ENCODE measurements at places on chromosomes 2 and 18.

GRCh38 chr2:110999626-111000025 is 121.1 kb upstream of the BCL2L11 start:
- DNase-seq: no peak

GRCh38 chr18:28690836-28691495 is 514.0 kb upstream of the CDH2 start:
- no peak for DNase-seq

DNA sequence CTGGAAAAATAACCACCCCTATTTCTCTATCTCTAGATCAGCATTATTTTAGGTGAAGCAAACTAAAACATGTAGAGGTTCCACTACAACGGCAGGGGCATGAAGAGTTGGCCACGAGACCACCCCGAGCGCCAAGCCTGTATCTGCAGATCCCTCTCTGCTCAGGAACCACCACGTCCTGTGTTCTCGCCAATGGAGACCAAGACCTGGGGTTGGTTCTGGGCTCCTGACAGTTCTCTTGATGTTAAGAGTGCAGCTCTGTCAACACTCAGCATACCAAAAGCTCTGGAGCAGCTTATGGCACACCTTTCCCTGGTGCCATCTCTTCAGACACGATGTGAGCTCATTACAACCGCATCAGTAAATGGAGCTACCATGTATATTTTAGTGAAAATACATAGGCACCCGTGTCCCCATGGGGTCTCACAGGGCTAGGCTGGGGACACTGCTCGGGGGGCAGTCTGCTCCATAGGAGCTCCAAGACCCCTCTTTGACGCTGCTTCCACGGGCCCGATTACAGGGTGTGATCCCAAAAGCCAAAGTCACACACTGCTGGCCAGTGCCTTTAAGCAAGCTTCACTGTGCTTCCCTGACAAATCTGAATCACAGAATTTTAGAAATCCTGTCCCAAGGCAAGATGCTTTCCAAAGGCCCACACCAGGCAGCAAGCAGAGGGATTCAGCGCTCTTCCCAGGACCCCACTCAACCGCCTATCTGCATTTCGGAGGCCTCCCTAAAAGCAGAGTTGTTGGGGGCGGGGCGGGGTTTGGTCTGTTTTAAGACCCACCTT is 72.2 kb downstream of the EMILIN2 start:
- DNase-seq: no peak

DNA sequence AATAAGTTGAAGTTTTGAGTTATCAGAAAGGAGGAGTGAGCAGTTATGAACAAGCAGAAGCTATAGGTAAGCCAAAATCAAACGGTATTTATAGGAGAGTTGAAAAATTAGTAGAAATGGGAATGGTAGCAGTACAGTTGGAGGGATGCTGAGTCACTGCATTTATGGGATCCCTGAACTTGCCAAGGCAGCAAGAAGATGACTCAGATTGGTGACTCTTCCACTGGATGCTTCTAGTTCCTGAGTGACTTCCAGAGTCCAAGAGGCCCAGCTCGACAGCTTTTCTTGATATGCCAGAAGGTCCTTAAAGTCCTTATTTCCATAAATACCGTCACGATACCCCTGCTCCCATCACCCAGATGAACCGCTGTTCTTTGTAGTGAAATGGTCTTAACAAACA is 31.1 kb upstream of the ACTR3 start:
- no peak for DNase-seq

GRCh38 chr2:160479269-160479668 is 14.3 kb downstream of the RBMS1 start:
- no peak for DNase-seq

GRCh38 chr2:197498235-197498936 is 1.3 kb downstream of the HSPD1 start:
- no peak for DNase-seq

- DNase-seq: no peak
Measured at GRCh38 chr18:22639026-22639463, 221.3 kb upstream of the CTAGE1 start.

GRCh38 chr2:232528746-232529460 is 2.9 kb downstream of the CHRND start:
- DNase-seq: no peak

DNA sequence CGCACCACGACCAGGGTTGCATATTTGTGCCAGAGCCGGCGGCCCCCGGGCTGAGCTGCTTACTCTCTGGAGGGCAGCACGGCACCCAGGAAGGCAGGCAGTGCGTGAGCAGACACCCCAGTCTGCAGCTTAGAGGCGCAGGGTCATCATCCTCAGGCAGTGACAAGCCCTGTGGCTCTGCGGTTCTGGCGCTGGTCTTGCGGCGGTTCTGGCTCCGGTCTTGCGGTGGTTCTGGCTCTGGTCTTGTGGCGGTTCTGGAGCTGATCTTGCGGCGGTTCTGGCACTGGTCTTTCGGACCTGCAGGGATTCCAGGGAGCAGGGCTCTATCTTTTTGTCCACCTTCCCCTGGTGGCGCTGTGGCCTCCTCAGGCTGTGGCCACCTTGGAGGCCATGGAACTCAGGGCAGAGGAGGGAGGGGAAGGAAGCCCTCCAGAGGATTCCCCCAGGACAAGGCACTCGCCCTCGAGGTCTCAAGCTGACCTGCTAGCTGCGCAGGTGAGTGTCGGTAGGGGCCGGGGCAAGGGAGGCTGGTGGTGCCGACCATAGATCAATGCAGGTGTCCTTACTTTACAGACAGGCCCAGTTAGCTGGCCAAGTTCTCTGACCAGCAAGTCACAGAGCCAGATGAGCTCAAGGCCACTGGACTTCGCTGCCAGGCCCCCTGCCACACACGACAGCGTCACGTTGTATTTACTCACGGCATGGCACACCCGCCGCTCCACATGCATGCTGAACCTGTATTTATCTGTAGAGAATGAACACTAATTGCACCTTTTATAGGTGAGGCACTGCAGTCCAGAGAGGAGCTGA is 14.9 kb downstream of the ESPNL start:
- no peak for DNase-seq

DNA sequence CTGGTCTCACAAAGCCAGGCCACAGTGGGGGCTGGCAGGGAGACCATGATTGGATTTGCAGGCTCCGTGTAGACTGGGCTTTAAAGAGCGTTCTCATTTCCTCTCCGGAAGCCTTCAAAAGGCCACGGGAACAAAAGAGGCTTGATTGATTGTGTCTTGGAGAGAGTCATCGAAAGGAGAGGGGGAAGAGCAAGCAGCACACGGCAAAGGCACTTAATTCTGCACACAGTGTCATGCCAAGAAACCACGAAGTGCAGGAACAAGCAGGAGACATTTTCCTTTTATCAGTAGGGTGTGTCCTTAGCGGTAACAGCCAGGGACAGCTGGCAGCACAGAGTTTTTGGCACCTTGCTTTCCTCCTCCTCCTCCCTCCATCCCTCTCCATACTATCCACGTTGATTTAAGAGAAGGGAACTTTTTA is 47.7 kb downstream of the GLI2 start:
- DNase-seq: no peak

DNA sequence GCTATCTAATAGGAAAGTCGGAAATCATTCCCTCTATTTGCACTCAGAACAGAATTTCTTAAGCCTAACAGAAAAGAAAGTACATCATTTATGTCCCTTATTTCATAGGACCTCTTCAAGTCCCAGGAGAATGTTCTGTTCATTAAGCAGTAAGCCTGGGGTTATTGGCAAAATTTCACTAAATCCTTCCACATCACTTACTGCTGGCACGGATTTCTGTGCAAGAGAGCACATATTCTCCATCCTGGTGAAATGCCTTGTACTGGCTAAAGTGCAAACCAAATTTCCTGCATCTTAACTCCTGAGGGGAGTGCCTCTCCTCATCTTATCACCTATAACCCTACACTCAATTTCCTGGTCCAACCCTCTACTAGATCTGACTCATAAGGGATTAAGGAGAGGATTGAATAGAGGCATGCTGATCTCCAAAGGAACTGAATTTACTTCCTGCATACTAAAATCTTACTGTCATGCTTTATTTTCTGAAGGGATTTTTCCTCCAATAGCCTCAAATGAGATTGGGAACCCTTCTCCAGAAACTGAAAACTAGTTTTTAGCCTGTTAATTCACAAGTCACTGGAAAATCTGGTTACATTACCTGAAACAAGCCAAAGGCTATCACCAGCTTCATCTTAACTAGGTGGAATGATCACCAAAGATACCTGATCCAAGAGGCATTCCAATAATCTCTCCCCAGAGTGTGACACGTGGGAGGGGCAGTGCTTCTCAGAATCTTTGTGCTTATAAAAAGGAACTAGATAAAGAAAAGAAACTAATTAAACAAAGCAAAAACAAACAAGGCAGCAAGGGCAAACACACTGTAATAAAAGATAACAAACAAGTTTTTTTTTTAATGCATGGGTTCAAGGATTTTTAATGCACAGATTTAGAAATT is 311.1 kb downstream of the NR4A2 start:
- no peak for DNase-seq

GRCh38 chr2:172763079-172763478 is 27.4 kb downstream of the RAPGEF4 start:
- DNase-seq: no peak

DNA sequence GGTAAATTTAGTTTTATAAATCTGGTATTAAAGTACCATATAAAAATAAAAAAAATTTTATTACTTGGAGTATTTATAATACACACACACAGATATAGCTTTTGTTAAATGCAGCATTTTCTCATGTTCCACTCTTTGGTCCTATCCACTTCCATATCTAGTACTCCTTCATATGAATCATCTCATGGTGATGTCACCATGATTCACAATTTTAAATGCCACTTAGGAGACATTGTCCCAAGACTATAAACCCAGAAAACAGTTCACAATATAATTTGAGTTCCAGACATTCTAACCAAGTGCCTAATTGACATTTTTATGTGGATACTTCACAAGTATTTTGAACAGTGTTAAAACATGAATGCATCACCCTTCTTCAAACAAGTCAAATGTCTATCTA is 1398.3 kb downstream of the DSC3 start:
- DNase-seq: no peak

DNA sequence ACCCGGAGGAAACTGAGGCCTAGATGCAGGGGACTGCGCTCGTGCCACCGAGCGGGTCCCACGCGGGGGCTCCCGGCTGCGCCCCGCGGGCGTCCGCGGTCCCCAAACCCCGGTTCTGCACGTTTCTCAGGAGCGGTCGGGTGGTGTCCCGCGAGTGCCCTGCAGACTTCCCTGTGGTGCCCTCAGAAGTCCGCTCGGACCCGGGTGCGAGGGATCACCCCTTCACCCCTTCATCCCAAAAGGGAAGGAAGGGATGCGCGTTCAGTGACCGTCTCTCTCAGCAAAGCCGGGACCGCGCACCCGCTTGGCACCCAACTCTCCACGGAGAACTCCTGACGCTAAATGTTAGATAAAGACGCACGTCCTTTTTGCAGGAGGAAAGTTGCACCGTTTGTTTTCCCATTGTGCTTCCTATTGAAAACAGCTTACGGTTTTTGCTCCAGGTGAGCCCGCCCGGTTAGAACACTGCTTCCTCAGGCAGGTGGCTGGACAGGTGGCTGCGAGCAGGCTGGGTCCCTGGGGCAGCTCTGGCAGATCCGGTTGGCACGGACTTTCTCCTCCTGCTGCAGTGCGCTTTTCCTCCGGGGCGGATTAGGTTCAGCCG is 779 bp downstream of the DGKD start:
- no peak for DNase-seq

DNA sequence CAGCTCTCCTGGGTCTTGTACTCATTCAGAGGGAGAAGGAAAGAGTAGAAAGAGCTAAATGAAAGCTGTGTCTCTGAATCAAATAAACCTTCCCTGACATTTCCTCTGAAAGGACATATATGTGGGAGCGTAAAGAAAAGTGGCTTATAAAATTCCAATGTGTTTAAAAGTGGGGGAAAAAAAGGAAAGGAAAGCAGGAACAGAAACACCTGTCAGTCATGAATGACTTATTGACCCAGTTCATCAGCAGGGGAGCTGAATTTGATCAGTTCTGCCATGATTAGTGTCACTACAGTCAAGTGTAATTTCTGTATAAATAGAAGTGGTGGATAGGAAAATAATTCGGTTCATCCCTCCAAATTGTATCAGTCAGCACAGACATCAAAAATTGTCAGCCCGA is 382.5 kb downstream of the ERBB4 start:
- DNase-seq: no peak

DNA sequence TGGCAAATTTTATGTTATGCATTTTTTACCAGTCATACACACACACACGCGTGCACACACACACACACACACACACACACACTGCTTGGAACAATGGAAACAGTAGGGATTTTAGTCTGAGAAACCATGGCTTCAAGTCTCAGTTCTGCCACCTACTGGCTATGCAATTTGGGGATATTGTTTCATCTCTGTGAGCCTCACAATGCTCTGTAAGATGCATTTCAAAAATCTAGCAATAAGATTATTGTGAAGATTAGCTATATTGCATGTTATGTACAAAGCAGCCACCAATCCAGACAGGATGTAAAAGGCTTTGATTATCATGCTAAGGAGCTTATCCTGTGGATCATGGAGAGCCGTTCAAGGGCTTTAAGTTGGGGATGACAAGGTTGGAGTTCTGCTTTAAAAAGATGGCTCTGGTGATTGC is 401.4 kb downstream of the NBAS start:
- no peak for DNase-seq

DNA sequence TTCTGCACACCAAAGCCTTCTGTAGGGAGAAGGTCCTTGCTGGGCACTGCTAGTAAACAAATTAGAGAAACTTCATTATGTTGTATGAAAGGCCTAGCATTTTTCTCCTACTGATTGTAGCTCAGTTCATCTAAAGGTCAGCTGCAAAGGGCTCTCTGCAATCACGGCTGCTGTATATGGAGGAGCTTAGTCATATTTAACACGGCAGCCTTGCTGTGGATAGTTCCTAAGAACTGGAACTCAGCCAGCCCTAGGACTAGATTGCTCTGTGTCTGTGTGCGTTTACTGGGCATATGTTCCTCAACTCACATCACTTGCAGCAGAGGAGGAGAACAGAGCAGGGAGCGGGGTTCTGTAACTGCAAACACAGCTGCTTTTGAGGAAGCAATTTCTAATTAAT is 1103.9 kb upstream of the KLHL29 start:
- DNase-seq: no peak

DNA sequence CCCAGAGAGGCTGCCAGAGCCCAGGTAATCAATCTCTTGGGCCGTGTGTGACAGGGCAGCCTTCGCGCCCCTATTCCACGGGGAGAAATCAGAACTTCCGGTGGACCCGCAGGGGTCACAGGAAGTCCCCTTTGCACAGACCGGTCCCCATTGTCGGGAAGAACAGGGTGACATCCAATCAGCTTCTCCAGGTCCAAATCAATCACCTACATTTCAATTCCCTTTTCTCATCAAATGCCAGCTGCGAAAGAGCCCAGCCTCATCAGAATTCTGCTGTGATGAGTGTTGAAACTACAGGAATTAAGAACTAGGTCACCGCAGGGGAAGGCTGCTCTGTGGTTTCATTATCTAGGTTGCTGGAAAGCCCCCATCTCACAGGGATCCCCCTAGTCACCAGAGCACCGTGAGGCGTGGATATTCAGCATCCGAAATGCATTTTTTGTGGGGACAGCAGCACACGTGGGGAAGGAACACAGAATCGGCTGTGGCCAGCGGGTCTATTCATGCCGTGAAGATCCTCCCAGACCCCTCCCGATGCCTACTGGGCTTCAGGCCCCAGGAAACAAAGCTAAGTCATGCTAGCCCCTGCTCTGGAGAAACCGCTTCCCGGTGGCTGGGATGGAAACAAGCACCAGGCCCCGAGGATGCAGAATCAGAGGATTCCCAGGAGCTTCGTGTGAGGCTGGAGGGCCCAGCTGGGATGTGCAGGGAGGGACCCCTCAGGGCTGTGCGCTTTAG is 193.7 kb upstream of the ID2 start:
- DNase-seq: peak; percentile 87

- no peak for DNase-seq
Measured at GRCh38 chr2:23618265-23618664, 233.3 kb downstream of the KLHL29 start.

All from CD4-positive, alpha-beta T cell treated with Interleukin-12 subunit alpha and Interleukin-12 subunit beta, for 1 hour (primary cell).